ENCODE measurements at places on chromosomes 3 and 15.

- no peak for DNase-seq
Measured at GRCh38 chr3:151436675-151437446, 24.0 kb downstream of the IGSF10 start.

- no peak for DNase-seq
Measured at GRCh38 chr3:20054549-20054987, 14.3 kb downstream of the KAT2B start.

DNA sequence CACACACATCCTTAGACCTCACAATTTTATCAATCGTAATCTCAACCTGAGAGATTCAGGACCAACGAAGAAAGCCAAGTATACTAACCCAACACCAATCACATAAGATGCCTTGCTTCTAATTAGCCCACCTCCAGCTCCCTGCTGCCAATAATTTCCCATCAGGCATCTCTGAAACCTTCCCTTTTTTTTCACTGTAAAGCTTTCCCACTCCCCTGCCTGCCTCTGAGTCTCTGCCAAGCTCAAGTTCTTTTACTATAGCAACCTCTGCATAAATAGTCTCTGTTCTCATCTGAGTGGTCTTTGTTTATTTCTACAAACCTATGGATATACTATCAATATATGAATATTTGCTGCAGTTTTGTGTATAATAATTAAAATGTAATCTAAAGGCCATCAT is 86.5 kb downstream of the PIK3CB start:
- DNase-seq = no peak

DNA sequence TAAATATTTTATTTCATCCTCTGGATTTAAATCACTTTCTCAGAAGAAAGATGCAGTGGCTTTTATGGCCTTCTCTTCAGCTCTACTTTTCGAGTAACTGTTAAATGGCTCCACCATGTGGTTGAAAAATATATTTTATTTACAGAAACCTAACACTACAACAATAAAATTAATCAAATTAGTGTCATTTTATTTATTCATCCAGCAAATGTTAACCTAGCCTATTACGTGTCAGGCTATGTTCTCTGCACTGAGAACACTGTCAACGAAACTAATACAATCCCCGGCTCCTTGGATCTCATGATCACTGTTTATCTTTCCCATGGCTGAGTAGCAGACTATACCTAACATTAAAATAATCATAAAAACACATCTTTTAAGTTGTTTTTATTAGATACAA is 148.0 kb upstream of the OSTN start:
- DNase-seq = peak; percentile 14

- DNase-seq = no peak
Measured at GRCh38 chr15:81784751-81785150, 261.1 kb downstream of the MEX3B start.

DNA sequence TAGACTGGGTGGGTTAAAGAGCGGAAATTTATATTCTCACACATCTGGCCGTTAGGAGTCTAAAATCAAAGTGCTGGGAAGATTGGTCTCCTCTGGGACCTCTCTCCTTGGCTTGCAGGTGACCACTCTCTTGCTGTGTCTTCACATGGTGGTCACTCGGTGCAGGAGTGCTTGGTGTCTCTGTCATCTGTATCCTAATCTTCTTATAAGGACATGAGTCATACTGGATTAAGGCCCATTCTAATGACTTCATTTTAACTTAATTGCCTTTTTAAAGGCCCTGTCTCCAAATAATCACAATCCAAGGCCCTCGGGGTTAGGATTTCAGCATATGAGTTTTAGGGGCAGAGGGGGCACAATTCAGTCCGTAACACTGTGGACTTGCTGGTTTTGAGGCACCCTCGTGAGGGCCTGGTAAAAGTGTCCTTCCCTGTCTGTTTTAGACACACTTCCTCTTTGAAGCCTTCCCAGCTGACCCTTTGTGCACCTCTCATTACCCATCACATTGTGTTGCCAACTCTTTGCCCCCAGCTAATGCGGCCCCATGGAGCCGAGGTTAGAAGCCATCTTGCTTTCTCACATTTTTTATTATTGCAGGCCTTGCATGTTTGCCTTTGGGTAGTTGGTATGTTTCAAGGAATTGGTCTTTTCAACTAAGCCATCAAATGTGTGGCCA is 3.2 kb downstream of the XYLB start:
- DNase-seq = no peak

- DNase-seq = no peak
Measured at GRCh38 chr3:7204848-7205156, 343.9 kb downstream of the GRM7 start.

DNA sequence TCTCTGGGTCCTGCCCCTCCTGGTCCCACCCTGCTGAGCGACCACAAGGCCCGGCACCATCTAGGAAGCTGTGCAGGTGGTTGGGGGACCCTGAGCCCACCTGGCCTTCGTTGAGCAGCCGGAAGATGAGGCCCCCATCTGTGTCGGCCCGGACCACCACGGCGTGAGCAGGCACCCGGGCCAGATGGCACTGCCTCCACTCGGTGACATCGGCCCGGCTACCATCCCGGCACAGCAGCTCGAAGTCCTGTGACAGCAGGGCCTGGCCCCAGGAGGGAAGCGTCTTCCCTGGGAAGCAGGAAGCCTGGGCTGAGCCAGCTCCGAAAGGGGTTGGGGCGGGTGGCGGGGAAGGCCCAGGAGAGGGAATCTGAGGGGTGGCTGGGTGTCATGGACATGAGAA is 12.6 kb downstream of the MELTF start:
- no peak for DNase-seq

- no peak for DNase-seq
Measured at GRCh38 chr15:35304389-35304788, 219.3 kb upstream of the NANOGP8 start.

- DNase-seq = no peak
Measured at GRCh38 chr3:28800203-28800602, 451.6 kb upstream of the AZI2 start.

GRCh38 chr3:73225991-73226390 is 164.5 kb downstream of the EBLN2 start:
- no peak for DNase-seq

GRCh38 chr3:112699436-112699978 is 58.6 kb upstream of the CCDC80 start:
- no peak for DNase-seq

DNA sequence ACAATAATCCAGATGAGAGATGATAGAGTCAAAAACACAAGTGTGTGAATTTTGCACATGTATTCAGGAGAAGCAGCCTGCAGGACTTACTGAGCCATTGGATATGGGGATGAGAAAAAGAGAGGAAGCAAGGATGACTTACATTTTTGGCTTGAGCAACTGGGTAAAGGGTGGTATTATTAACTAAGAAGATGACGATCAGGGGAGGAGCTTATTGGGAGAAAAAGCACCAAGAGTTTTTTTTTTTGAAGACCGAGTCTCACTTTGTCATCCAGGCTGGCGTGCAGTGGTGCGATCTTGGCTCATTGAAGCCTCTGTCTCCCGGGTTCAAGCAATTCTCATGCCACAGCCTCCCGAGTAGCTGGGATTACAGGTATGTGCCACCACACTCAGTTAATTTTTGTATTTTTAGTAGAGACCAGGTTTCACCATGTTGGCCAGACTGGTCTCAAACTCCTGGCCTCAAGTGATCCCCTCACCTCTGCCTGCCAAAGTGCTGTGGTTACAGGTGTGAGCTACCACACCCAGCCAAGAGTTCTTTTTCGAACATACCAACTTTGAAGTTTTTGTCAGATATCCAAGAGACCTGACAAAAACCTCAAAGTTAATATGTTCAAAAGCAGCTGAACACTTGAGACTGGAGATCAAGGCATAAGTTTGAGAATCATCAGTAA is 14.8 kb upstream of the SH3BP5 start:
- no peak for DNase-seq
